ENCODE measurements at places on chromosomes 6 and 20. TPM values are rescaled to one million over a fixed set of nuclear protein-coding genes. Genes with fewer than 3 reads are reported as not detected.

The PRL gene
- total RNA-seq = not detected

The MAFB gene
- total RNA-seq = 0.18 TPM

GRCh38 chr6:110049696-110050439 is 71.8 kb downstream of the GPR6 start:
- no peak for DNase-seq

DNA sequence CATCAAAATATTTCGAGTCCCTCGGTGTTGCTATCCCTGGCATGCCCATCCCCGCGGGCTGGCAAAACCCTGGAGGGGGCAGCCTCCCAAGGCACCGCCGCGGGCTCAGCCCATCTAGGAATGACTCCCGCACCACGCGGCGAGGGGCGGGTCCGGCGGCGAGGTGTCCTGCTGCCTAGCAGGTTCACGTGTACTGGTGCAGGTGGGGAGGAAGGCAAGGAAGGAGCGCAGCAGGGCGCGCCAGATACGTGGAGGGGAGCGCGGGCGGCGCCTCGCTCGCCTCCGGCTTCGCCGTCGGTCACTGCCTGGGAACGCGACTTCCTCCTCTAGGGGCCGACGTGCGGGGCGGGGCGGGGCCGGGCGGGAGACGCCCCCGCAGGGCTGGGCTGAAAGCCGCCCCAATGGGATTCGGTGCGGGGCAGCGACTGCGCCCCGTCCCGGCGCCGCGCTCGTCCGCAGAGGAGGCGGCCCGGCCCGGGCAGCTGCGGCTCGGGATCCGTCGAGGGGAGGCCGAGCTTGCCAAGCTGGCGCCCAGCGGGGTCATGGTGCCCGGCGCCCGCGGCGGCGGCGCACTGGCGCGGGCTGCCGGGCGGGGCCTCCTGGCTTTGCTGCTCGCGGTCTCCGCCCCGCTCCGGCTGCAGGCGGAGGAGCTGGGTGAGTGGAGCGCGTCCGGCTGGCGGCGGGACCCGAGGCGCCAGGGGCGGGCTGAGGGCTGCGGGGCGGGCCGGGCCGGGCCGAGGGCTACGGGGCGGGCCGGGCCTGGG is at the start of gene DCBLD1:
Gene DCBLD1, plus strand, starts transcription at position 435 of the 764 bp plus-strand sequence. Its CDS starts 108 bp downstream, at position 543.
- DNase-seq = peak; percentile 76

The ESF1 gene
- total RNA-seq = 21.2 TPM

GRCh38 chr6:37779902-37780628 is 39.5 kb upstream of the ZFAND3 start:
- no peak for DNase-seq

GRCh38 chr20:57882451-57883161 is 172.8 kb upstream of the PMEPA1 start:
- no peak for DNase-seq

DNA sequence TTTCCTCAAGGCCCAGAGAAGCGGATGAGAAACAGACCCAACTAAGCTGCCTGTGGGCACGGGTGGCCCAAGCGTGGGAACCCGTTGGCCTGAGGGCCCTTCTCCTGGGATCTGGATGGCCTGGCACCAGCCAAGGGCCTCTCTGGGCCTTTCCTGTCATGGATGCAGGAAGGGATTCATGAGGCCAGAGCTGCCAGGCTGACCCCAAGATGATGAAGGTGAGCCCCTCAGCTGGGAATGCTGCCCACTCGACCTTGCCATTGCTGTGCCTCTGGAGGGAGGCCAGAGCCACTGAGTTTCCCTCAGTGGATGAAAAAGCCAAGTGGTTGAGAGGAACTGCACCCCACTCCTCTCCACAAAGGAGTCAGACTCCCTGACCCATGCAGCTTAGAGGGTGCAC is 171.2 kb downstream of the VEGFA start:
- DNase-seq = no peak

The SNAP25 gene
- total RNA-seq = not detected

- peak; percentile 74 for DNase-seq
Measured at GRCh38 chr6:9250852-9251251, 815.5 kb upstream of the SLC35B3 start.

The RAMACL gene
- 0.17 TPM for total RNA-seq

DNA sequence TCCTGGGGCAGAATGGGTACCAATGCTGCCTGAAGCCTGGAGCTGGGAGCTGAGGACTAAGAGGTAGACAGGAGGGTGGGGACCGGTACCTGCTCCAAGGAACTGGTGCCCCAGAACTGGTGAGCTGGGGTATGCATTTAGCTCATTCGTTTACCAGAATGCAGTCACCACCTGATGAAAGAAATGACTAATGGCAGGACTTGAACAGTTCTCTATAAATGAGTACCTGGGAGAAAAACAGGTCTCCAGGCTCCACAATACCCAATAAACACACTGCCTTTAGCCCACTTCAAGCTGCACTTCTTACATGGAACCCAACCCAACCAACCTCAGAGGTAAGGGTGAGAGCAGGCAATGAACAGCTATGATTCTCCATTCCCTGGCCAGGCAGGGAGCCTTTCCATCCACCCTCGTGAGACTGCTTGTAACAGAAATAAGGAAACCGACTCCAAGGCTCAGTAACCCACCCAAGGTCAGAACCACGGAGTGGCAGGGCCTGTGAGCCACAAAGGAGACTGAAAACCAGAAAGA is 15.4 kb downstream of the FKBP1A start:
- no peak for DNase-seq

DNA sequence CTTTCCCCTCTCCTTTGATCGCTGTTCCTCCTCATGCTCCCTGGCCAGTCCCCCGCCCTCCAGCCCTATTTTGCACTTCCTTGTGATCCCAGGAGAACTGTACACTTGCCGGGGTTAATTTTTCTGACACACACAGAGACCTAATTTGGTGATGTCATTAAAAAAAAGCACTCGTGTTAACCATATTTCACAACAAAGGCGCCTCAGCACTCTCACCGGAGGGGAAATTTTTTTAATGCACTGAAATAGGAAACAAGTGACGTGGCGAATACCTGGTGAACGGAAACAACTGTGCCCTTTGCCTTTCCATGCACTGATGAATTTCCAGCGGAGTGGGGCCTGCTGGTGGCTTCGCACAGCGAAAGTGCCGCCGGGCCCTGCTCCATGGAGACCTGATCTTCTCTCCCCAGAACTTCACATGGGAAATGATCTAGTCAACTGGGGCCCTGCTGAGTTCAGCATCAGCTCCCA is 53.9 kb upstream of the TAGAP start:
- DNase-seq = peak; percentile 42

The GCM1 gene
- total RNA-seq = not detected

DNA sequence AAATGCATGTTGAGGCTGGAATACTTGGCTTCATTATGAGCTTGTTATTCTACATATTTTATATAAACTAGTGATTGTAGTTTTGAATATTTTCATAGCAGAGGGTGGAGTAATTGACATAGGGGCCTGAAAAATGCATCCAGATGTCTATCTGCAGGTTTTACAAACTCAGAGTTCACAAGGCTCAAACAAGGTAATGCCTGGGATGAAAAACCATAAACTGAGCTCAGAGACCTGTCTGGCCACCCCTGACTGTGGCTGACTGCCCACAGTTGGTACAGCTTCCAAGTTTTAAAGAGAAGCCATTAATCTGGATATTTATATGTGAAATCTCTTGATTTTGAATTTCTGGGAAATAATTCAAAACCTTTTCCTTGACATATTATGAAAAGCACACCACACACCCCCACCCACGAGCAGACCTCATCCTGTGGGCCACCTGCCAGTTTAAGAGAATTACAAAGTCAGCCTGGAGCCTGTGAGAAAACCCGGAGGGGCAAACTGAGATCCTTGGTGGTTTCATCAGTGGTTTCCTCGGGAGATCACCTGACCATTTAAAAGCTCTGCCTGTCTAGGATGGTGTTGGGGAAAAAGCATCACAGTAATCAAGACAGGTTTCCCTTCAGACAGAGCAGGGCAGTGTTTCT is 230.1 kb downstream of the SAMD5 start:
- no peak for DNase-seq

- DNase-seq = peak; percentile 93
Measured at GRCh38 chr20:58312836-58313235, 3.3 kb downstream of the RAB22A start.

- no peak for DNase-seq
Measured at GRCh38 chr6:131758920-131759319, 48.1 kb upstream of the CTAGE9 start.

The ACAT2 gene
- total RNA-seq = 366 TPM

DNA sequence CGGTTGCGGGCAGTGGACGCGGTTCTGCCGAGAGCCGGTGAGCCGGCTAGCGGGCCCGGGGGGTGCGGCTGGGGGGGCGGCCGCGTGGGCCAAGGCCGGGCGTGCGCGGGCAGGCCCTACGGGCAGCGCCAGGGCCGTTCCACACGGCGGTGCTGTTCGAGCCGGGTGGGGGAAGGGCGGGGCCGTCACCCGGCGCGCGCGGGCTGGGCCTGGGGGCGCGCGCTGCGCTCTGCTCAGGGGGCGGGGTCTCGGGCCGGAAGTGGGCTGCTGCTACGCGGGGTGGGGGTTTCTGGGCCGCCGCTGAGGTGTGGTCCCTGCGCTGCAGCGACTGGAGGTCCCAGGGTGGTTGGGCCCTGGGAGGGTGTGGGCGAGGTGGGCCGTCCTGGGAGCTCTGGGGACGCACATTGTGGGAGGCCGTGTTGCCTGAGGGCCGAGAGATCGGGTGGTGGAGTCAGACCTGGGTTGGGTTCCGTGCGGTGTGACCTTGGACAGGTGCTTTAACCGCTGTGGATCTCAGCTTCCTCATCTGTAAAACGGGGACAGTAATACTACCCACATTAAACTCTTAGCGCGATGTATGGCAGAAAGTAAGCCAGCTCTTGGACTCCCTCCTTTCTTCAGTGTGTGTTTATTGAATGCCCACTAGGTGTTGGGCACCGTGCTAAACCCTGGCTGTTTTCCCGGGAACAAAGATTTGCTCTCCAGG is 391 bp downstream of the MAPRE1 start:
- peak; percentile 44 for DNase-seq

- DNase-seq = no peak
Measured at GRCh38 chr6:5665667-5666066, 341.1 kb downstream of the NRN1 start.

DNA sequence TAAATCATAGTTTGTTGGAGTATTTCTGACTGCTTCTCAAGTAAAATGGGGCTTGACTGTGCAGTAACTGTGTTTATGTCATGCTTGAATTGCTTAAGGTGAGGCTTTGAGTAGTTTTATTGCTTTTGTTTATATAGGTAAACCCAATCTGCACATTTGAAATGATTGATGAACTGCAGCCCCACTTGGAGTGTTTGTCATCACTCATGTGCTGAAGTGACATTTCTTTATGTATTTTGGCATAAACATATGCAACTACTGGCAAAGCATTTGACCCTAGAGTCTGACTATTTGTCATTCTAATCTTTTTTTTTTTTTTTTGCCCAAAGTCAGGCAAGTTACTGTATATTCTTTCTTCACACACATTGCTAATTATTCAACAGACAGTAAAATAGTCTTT is 491.4 kb upstream of the POU3F2 start:
- DNase-seq = no peak

DNA sequence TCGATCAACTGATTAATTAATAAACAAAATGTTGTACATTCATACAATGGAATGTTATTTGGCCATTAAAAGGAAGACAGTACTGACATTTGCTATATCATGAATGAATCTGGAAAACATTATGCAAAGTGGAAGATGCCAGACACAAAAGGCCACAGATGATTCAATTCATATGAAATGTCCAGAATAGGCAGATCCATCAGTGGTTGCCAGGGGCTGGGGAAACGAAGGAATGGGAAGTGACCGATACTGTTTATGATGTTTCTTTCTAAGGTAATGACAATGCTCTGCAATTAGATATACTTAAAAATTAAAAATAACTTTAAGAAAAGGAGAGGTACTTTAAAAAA is 37.2 kb downstream of the ELOVL5 start:
- no peak for DNase-seq

DNA sequence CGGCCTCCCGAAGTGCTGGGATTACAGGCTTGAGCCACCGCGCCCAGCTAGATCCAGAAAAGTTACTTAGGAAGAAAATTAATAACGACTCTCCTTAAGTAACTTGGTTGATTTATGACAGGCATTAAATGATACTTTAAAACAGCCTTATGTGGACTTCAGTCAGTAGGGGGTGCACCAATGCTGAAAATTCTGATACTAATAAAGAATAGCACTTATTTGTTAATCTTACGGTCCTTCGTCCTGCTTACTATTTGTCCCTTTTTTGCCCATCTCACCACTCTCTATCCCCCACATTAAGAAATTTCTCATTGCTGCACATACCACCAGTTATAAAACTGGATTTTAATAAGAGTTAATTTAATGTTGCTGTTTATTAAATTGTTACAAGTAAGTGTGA is 12.7 kb upstream of the PRELID3B start:
- no peak for DNase-seq

- DNase-seq = peak; percentile 3
Measured at GRCh38 chr6:26194816-26195375, 107.7 kb downstream of the HFE start.

GRCh38 chr20:1631309-1632151 is 11.7 kb upstream of the SIRPB1 start:
- no peak for DNase-seq
